Stimulated activated CD8-positive, alpha-beta memory T cell treated with anti-CD3 and anti-CD28 coated beads, Interleukin-7, amount 100 ng/mL, for 48 hours (primary cell): ENCODE measurements at places on chromosomes 12 and 14.
A peak's percentile ranks its signal among the peaks of the same experiment; 100 is the strongest.

DNA sequence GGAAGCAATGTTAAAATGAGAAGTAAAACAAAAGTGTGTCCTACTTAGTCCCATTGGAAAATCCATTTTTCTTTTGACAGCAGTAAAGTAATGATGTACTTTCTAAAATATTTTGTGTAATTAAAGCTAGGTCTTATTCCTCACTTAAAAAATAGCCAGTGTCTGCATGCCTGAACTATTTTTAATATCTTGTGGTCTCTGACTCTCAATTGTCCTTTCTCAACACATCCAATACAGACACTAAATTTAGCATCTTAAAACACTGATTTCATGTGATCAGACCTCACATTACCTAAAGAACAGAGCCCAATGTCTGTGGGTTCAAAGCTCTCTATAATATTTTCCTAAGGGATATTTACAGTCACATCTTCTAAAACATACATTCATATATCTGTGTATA, 108.0 kb downstream of the DERA start:
- no peak for DNase-seq

GRCh38 chr14:103085106-103086091, 1.4 kb downstream of the LBHD2 start:
- DNase-seq = no peak

GRCh38 chr14:69460093-69460701, 24.3 kb upstream of the PLEKHD1 start:
- DNase-seq = peak; percentile 26

DNA sequence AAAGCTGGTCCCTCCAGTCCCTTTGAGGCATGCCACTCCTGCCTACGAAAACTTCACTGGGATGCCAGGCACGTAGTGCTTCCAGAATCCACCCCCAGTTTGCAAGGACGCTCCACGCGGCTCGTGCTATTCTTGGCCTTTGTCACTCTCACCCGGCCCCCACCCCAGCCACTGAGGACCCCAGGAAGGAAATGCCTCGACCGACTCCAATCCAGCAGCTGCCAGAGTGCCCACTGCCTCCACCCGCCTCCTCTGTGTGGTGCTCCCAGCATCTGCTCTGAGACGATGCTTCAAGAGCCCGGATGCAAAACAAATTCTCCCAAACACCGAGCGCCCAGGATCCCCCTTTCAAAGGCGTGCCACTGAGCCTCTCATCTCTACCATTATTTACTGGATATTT, 123.9 kb downstream of the RFLNA start:
- DNase-seq = no peak

- DNase-seq = no peak
Measured at GRCh38 chr14:66092206-66092605, 394.0 kb upstream of the CCDC196 start.

GRCh38 chr14:91947475-91948184, at the start of gene FBLN5:
TSS of gene FBLN5 (minus strand) at chr14:91947694. CDS start at chr14:91947229, 465 bp downstream.
- DNase-seq = peak; percentile 28

DNA sequence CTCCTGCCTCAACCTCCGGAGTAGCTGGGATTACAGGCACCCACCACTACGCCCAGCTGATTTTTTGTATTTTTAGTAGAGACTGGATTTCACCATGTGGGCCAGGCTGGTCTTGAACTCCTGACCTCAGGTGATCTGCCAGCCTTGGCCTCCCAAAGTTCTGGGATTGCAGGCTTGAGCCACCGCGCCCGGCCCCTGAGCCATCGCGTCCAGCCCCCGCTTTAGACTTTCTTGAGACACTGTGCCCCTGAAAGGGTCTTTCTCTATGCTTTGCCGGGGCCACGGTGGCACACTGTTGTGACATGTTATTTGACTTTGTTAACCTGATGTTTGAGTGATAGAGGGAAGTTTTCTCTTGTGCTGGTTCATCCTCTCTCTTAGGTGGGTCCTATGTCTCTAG, 186.4 kb downstream of the BTG1 start:
- no peak for DNase-seq

DNA sequence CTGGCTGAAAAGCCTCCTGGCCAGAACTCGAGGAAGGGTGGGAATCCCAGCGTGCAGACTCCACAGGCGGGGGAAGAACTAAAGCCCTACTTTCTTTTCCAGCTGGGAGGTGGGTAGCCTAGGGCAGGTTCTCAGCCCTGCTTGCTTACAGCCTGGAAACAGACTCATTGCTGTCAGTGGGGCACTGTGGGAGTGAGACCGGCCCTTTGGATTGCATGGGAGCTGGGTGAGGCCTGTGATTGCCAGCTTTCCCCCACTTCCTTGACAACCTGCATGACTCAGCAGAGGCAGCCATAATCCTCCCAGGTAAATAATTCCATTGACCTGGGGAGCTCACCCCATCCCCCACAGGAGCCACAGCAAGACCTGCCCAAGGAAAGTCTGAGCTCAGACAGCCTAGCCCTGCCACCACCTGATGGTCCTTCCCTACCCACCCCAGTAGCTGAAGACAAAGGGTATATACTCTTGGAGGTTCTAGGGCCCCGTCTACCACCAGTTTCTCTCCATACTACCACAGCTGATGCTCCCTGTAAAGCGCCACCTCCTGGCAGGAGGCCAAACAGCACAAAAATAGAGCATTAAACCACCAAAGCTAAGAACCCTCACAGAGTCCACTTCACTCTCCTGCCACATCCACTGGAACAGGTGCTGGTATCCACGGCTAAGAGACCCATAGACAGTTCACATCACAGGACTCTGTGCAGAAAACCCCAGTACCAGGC, 294.1 kb downstream of the SEC23A start:
- no peak for DNase-seq

- DNase-seq = no peak
Measured at GRCh38 chr14:54503486-54503885, 6.2 kb upstream of the CGRRF1 start.

- DNase-seq = no peak
Measured at GRCh38 chr14:95500772-95501401, 15.6 kb downstream of the SYNE3 start.

DNA sequence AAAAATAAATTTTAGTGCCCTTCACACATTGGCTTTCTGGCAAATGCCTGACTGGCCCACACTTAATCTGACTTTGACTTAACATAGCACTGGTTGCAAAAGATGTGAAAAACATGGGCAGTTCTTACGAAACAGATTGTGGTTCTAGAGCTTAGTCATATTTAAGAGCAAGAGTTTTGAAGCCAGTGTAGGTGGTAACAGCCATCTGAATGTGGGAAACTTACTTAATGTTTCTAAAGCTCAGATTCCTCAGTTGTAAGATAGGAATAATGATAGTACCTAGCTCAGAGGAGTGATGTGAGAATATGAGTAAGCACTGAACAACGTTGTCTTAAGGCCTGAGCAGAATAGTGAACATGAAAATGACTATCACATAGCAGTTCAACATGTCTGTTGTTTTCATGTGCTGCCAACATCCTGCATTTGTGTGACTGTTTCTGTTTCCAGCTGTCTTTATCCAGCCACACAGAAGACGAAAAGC, 262.7 kb downstream of the SYT1 start:
- no peak for DNase-seq

DNA sequence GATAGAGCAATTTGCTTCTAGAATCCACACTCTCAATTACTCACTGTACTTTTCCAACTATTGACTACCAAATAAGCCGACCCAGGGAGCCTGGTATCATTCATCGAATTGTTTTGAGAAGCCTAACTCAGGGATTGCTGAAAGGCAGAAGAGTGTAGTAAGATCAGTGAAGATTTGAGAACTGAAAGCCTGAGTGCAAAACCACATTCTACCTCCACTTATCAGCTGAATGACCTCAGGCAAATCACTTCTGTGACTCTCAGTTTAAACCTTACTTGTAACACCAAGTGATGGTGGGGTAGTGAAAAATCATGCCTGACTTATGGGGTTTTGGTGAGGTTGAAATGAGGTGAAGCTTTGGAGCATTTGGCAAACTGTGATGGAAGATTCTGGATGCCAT, 126.1 kb upstream of the MAX start:
- no peak for DNase-seq

- no peak for DNase-seq
Measured at GRCh38 chr12:65891219-65891618, 66.9 kb downstream of the HMGA2 start.

DNA sequence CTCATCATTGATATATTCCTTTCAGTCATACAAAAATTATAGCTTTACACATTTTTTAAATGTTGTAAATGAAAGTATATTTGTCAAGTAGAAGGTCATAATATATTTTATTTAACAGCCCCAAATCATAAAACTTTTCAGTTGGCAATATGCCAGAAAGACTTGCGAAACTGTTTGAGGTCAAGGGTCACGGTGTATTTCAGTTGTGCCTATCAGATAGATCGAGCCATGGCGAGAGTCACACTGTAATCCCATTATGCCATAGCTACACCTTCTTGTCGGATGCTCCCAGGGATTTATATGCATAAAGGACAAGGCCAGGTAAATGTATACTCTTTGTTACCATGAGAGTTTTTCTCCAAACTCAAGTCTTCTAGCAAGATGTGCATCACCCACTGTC, 26.7 kb upstream of the G2E3 start:
- DNase-seq = no peak
